ENCODE measurements at places on chromosomes 6 and 20.

DNA sequence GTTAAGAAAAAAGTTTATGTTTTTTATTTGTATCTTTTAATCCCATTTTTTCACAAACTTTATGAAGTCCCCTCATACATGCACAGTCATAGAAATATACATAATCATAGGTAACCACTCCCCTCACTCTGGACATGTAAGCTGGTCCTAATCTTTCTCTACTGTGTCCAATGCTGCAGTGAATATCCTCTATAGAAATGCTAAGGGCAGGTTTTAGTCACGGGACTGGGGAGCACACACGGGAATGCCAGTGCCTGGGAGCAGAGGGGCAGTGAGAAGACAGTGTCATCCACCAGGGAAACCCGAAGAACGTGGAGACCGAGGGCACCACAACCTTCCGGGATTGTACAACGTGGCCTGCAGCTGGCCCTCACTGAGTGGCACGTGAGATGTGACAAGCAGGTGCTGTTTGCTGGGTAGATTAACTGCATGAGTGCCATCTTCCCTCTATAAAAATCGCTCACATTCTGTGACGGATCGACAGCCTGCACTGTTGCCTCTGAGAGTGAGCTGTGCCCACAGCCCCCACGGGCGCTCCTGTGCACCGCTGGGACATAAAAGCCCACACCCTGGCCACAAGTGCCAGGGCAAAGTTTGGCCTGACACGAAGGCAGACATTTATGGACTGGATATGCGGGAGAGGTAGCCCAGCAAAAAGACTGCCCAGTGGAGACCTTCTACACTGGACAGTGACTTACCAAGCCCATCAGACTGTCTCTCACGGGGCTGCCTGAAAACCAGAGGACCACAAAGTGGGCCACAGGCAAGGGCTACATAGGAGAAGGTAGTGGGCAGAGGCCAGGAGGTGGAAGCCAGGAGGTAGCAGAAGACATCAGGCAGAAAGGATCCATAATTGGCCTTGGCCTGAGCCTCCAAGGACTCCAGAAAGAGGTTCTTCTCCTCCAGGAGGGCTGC lies 63.2 kb downstream of the FGD2 start:
- DNase-seq, result no peak

DNA sequence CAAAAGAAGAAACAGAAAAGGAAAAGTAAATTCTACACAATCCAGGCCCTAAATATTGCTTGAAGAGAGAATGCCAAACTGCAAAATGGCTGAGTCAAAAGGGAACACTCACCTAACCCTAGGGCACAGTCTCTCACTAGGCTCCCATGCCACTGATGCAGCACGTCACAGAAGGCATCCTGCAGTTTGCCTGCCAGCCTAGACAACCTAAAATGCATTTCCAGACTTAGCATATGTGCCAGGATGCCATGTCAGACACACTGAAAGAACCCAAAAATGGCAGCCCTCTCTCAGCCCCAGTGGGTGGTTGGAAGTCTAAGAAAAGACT lies 10.6 kb upstream of the SIRPD start:
- DNase-seq, result no peak

GRCh38 chr6:30928677-30929076 lies 3.3 kb downstream of the SFTA2 start:
- DNase-seq, result no peak

DNA sequence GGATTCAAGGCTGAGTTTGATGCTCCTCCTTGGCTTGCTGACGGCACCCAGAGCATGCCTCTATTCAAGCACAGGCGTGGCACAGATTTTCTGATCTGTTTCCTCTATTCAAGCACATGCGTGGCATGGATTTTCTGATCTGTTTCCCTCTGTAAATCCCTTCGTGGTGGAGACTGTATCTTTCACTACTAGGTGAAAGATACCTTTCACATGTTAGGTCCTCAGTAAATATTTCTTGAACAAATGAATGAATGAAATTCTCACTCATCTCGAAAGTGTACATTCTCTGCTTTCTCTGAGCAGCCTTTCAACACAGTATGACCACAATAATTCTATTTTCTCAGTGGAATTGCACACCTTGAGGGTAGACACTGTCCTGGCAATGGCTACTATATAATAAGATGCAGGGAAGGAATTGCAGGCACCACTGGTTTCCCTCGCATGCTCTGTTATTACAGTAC lies 72.6 kb upstream of the F13A1 start:
- DNase-seq, result no peak

- peak; percentile 67 for DNase-seq
Observed at GRCh38 chr6:107418118-107418517, 41.2 kb downstream of the PDSS2 start.

DNA sequence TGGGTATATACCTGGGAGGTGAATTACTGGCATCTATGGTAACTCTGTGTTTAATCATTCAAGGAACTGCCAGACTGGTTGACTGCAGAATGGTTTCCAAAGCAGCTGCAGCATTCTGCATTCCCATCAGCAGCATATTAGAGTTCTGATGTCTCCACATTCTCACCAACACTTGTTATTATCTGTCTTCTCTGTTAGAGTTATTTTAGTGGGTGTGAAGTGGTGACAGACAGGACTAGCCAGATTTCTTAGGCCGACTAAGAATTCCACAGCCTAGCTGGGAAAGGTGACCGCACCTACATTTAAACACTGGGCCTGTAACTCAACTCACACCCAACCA lies 110.9 kb downstream of the TMEM170B start:
- no peak for DNase-seq

- DNase-seq, result peak; percentile 80
Observed at GRCh38 chr20:46757754-46758678, 48.6 kb downstream of the SLC2A10 start.

Measured in OCI-M1 (cell line).